ENCODE measurements at places on chromosomes 2 and 18.

GRCh38 chr2:46643493-46643892, 164.1 kb downstream of the TMEM247 start:
- no peak for DNase-seq

- DNase-seq = no peak
Measured at GRCh38 chr2:112198780-112199179, 56.1 kb downstream of the ZC3H8 start.

DNA sequence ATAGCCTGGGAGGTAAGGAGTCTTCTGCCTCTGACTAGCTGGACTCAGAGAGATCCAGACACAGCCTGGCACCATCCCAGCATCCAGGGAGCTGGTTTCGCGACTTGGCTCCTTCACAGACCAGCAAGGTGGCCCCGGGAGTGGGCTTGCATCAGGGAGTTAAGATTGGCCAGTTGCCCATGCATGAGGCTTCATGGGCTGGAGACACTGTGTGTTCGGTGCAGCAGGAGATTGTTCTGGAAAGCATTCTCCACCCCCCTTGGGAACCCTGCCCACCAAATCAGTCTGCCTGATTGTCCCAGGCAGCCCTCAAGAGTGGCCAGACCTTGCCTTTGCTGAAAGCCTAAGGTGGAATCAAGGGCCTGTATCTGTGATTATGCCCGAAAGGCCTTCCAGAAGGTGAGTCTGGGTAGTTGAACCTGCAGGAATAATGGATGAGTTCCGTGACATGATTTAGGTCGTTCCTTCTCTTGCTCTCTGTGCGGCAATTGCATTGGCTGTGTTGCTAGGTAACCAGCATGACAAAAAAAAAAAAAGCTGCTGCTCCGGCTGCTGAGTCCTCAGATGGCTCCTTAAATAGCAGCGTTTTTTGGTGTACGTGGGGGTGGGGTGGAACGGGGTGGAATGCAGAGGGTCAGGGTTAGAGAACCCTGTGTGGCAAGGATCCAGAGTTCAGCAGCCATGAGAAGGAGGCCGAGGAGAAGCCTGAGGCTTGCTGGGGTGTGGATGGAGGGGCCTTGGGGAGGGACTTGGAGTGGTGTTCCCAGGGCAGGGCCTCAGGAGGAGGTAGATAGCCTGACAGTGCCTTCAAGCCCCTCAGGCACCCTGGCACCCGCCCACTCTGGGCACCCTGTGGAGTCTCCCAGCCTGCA, 93.0 kb upstream of the MCFD2 start:
- no peak for DNase-seq

- no peak for DNase-seq
Measured at GRCh38 chr18:45662468-45662867, 47.2 kb downstream of the SLC14A2 start.

- DNase-seq = no peak
Measured at GRCh38 chr2:33107690-33108482, 161.1 kb downstream of the LTBP1 start.

- DNase-seq = no peak
Measured at GRCh38 chr2:20069756-20070155, 18.3 kb upstream of the LAPTM4A start.

DNA sequence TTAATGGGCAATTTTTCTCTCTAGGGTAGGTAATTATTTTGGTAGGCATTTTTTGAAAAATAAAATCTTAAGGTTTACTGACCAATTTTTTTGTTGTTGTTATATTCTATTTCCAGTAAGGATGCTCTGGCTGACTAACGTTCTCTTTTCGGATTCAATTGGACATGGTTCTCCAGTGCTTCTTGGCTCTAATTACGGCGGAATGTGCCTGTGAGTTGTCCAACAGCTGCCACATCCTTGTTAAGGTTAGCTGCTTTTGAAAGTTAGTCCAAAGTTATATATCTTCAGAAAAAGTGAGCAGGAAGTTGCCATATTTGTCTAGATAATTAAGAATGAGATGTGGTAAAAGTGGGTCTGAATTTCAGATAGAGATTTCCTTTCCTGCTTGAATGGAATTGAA, 45.8 kb upstream of the SMIM21 start:
- DNase-seq = no peak

DNA sequence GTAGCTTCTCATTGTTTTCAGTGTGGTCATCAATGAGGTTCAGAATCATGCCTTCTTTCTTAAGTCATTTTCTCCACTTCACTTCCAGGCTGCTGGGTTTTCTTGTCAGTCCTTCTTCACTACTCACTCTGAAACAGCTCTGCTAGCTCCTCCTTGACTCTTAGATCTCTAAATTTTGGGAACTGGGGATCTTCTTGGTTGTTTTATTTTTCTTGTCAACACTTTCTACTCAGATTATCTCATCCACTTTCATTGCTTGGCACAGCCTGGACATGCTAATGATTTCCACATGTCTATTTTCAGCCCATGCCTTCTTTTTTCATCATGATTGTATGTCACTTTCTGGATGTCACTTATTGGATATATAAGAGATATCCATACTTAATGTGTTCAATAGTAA, 517.8 kb upstream of the DSEL start:
- DNase-seq = no peak

GRCh38 chr2:29755829-29756228, 165.6 kb downstream of the ALK start:
- no peak for DNase-seq

- DNase-seq = no peak
Measured at GRCh38 chr2:27884601-27885000, 5.6 kb downstream of the RBKS start.

- no peak for DNase-seq
Measured at GRCh38 chr18:44897816-44898215, 217.1 kb downstream of the SETBP1 start.

GRCh38 chr18:72700961-72701710, 157.0 kb upstream of the CBLN2 start:
- no peak for DNase-seq

GRCh38 chr2:224221455-224221913, 180.4 kb downstream of the FAM124B start:
- no peak for DNase-seq

- no peak for DNase-seq
Measured at GRCh38 chr2:37795938-37796337, 124.5 kb upstream of the CDC42EP3 start.

DNA sequence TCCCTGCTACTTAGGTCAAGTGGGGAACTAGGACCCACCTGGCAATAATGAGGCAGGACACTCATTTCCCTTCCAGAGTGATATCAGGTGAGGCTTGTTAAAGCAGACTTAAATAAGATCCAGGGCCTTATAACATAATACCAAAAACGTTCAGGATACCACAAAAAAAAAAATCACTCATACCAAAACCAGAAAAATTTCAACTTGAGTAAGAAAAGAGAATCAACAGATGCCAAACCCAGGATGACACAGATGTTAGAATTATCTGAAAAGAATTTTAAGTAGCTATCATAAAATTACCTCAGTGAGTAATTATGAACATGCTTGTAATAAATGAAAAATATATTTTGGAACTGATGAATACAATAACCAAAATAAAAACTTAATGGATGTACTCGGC, 255.6 kb upstream of the OSR1 start:
- no peak for DNase-seq

GRCh38 chr2:209653134-209653533, 118.5 kb upstream of the UNC80 start:
- DNase-seq = no peak

DNA sequence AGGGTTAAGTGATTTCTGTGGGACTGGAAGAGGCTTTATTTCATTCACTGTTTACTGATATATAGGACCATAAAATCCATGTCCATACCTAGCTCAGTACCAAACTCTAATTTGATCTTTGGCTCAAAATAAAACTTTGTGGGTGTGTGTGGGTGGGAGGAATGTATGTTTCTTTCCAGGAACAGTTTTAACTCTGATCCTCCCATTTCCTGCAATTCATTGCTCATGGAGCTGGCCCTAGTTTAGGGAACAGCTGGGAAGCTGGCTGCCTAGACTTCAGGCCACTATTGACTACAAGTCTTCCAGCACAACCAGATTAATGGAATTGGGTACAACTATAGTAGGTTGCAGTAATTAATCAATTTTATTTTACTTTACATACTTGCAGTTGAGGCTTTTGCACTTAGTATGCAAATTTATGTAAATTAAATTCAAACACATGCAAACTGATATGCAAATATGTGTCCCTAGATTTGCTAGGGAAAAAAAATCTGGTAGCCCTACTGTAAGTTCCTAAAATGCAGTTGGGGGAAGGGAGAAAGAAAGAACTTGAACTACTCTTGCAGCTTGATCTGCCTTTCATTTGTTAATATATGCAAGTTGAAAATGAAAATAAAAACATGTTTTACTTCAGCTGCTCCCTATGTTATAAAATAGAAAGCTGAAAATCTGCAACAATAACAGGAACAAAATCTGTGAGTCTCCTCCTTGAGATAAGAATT, 1070.3 kb upstream of the CELF4 start:
- no peak for DNase-seq

DNA sequence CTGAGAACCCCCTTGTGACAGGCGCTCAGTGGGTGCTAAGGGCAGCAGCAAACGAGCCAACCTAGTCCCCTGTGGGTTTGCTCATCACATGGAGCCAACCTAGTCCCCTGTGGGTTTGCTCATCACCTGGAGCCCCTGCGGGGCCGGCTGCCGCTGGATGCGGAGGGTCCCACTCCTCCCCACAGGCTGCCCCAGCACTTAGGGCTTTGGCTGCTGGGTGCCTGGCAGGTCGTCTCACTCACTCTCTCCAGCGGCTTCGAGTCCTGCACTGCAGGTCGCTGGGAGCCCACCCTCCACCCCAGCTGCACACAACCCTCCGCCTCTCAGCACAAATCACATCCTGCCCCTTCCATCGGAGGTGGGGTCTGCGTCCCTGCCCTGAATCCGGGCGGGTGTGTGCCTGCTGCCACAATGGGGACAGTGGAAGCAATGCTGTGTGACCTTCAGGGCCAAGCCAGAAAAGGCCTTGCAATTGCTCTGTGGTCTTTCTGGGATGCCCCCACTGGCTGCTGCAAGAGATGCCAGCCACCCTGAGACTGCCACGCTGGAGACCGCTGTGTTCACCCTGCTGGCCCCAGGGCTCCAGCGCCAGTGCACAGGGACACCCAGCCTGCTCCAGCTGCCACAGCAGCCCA, 248.1 kb upstream of the SALL3 start:
- no peak for DNase-seq

DNA sequence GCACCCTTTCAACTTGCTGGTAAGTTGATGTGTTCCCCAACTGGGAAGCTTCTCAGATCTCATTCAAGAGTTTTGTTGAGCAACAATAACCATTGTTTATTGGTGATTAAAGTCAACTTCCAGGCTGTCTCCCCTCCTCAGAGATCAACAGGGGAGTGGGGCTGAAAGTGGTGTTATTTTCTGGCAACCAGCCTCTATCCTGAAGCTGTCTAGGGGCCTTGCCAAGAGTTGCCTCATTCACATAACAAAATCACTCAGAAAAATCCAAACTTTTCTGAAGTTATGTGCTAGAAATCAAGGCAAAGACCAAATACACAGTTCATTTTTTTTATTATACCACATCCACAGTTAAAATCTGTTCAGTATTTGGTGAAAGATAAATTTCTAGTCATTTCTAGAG, 788.4 kb downstream of the LRRTM4 start:
- DNase-seq = no peak

DNA sequence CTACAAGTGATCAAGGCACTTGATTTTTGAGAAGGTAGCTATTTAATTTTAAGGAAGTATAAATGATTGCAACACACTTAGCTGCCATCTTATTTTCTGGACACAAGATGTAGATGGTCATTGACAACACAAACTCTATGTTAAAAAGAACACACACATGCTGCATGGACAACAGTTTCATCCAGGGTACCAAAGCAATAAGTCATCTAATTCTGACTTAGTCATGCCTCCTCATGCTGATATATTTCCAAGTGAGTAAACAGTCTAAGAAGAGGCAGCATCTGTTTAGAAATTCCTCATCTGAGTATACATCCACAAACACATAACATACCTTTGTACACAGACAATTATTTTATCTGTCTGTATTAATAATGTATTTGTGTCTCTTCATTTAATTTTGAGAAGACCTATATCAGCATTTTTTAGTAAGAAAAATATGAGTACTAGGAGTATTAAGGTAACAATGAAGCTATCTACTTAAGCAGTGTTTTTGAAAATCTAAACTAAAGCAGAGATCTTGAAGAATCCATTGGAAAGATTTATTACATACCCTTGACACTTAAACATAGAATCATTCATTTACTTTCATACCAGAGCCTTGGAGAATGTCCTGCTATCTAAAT, 84.9 kb downstream of the SCN1A start:
- no peak for DNase-seq
